ENCODE measurements at places on chromosomes 11 and 22.

GRCh38 chr11:58395581-58395980, 11.1 kb downstream of the OR5B3 start:
- DNase-seq = peak; percentile 2

GRCh38 chr11:75301131-75301530, 50.3 kb downstream of the ARRB1 start:
- DNase-seq = no peak

DNA sequence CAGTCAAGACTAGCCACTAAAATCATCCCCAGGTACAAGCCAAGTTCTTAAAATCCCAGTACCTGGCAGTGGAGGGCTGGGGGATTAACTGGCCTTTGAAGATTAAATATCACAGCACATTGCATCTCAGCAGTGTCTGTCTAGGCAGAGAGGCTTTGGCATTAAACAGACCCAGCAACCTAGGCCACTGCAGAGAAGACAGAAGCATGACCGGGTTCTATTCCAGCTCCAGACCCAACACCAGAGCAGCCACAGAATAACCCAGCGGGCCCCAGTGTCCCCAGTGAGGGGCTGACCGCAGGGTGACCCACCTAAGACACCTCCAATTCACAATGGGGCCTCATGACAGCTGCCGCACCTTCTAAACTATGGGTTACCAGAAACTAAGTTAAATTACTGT, 88.2 kb downstream of the SHANK2 start:
- no peak for DNase-seq

DNA sequence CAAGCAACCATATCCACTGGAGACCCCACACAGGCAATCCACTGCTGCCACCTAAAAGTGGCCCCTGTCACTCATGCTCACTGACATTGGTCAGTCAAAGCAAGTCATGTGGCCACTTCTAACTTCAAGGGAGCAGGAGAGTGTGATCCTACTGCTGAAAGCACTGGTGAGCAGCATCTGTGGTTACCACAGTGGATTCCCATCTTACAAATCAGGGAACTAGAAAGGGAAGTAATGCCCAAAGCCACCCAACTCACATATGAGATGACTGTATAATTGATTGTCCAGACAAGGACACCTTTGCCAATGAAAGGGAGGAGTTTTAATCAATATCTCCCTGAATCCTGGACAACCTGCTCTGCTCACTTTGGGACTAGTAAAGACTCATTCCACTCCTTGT, 17.7 kb downstream of the RCN1 start:
- DNase-seq = no peak

DNA sequence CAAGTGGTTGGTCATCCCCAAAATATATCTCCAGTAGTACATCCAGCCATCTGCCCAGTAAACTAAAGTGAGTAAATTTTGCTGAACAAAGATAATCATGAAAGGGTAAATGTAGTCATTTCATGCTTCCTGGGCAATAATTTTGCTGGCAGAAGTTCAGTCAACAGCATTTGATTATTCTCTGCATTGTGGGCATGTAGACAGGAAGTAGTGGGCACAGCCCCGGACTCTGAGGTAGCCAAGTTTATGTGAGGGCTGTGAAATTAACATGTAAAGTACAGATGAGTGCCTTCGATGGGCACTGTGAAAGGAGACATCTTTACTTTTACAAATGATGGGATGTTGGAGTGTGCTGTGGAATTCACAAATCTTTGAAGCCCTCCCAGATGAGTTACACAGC, 312.2 kb upstream of the MTNR1B start:
- DNase-seq = no peak

GRCh38 chr11:115141231-115142114, 362.7 kb downstream of the CADM1 start:
- DNase-seq = no peak

DNA sequence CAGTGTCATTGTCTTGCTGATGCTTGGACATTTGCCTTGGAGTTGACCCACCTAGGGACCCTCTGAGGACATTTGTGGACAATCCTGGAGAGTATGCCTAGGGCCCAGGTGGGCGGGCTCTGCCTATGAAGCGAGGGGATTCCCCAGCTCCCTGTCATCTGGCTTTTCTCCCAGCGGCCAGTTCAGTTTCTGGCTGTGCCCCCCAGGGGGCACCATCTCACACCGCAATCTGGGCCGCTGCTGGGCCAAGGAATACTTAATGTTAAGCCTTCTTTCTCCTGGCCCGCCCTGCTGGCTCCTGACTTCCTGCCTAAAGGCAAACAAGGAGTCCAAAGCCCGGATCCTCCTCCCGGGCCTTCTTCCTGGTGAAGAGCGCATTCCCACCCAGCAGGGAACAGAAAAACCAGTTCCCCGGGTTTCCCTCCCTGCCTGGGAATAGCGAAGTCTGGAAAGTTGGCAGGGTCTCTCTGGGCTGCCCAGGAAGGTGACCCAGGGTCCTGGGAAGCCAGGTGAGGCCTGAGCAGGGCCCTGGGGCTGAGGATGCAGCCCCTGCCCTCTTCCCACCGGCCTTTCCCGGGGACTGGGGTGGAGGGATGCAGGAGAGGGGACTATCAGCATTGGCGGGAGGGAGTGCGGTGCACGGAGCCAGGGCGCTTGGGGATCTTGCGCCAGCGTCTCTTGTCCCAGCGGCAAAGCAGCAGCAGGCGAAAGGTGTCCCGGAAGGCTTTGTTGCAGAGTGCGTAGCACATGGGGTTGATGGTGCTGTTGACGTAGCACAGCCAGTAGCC, 11.9 kb downstream of the CHRM1 start:
- DNase-seq = no peak

- no peak for DNase-seq
Measured at GRCh38 chr22:44671742-44672141, 30.3 kb upstream of the PRR5 start.

- no peak for DNase-seq
Measured at GRCh38 chr22:29632672-29633071, 29.2 kb downstream of the NF2 start.

DNA sequence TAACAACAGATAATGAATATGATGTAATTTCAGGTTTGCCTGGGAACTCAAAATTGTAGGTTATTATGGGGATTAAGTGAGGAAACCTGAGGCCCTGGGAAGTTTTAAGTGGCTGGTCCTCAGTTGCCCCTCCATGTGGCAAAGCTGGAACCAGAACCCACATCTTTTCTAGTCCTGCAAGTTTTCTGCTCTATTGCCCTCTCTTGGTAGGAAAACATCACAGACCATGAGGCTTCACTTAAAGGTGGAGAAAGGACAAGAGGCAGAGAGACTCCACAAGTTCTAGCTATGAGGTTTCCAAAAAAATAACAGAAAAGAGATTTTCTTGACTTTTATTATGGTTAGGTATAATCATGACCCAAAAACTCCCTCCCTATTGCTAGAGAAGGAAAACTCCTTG, 115.5 kb upstream of the DDI1 start:
- no peak for DNase-seq

DNA sequence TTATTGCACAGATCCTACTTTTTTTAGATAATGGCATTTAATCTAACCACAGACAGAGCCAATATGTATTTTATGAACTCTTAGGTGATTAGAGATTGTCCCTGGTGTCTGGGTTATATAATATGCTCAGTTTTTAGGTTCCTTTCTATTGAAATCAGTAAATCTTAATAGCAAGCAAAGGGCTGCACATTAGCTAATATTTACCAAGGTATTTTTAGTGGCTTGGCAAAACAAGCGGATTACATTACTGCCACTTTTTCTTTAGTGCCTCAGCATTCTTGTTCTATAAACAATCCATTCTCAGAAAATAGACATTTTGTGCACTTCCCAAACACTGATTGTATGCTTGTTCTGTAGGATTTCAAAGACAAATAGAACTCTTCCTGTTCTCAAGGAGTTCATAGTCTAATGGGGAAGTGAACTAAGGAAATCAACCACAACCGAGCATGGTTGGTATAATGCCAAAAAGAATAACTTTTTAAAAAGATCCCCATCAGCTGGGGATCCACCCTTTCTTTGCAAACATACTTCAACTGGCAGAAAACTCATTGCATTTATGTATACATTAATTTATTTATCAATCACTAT, 23.8 kb downstream of the KCNJ1 start:
- DNase-seq = no peak

DNA sequence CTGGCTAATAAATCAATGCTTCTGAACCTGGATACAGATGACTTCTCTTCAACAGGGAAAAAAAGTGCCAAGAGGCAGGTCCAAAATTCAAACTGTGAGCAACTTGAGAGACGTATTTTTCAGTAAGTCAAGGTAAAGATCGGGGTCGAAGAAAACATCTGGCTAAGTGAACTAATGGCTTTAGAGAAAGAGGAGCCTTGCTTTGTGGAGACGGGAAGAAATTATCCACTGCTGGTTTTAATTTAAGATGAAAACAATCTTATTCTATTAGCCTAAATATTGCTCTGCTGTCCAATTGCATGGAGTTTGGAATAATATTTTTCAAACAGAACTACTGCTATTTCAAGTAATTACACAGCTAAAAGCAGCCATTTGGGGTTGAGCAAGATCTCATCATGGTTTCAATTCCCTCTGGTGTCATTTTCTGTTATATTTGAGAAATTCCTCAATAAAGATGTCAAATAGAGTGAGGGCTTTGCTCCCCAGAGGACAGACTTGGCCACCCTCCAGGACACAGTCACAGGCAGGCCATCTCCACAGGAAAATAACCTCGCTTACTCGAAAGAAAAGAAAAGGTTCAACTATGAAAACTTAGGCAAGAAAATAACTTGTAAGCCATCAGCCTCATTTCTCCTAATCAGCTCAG, 29.8 kb downstream of the SCUBE1 start:
- DNase-seq = no peak

DNA sequence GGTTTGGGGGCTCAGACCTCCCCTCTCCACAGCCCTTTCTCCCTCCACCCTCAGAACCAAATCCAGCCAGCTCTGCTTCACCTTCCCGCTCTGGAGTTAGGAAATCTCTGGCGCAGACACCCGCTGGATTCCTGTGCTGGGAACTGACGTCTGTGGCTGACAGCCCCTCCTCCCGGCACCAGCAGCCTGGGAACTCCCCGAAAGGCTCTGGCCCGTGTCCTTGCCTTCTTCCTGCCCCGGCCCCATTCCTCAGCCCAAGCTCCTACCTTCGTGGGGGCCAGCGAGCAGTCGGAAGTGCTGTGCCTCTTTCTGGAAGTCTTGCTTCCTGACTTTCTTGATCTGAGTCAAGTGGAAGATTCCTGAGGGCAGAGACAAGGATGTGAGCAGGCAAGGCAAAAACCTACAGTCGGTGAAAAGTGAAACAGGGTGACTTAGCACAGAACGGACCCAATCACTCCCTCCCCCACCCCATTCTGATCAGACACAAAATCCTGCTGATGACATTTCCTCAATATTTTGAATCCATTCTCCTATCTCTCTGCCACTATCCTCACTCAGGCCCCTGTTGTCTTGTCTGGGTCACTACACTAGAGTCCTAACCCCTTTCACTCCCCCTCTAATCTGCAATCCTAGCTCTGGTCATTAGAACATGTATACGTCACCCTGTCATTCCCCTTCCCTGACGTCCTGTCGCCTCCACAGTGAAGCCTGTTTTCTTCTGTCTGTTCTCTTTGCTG, 34.1 kb downstream of the CHRDL2 start:
- DNase-seq = peak; percentile 89

- no peak for DNase-seq
Measured at GRCh38 chr11:4167758-4168157, 73.2 kb downstream of the RRM1 start.

DNA sequence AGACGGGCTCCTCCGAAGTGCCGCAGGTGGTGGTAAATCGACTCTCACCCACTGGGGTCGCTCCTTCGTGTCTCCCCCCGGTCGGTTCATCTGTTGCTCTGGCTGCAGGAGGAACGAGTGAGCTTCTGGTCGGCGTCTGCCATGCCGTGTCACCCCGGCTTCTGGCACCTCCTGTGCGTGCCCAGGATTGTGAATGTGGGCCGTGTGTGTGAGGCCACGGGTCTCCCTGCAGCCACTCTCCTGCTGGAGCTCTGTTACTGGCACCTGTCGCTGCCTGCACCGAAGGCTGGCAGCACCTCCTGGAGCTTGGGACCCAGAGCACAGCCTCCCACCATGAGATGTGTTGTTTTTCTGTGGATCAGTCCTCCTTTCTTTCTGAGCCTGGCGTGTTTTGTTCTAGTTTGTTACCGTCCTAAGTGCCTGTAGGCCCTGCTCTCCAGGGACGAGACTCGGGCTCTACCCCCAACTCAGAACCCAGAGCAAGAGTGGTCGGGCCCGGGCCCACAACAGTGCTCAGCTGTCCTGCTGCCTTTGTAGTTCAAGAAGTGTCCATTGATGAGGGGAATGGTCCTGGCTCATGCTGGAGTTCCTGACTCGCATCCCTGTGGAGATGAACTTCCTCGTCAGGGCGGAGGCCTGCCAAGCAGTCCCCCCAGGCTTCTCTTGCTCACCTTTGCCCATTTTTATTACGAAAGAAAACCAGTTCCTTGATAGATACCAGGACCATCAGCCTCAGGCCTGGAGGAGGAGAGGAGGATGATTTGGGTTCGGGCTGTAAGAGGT, 66.6 kb downstream of the MED15 start:
- no peak for DNase-seq

GRCh38 chr22:16783930-16784354, 41.3 kb downstream of the XKR3 start:
- no peak for DNase-seq

GRCh38 chr11:8699903-8700302, 17.3 kb downstream of the RPL27A start:
- no peak for DNase-seq

- DNase-seq = peak; percentile 54
Measured at GRCh38 chr11:17821648-17822400, 87.2 kb downstream of the KCNC1 start.

DNA sequence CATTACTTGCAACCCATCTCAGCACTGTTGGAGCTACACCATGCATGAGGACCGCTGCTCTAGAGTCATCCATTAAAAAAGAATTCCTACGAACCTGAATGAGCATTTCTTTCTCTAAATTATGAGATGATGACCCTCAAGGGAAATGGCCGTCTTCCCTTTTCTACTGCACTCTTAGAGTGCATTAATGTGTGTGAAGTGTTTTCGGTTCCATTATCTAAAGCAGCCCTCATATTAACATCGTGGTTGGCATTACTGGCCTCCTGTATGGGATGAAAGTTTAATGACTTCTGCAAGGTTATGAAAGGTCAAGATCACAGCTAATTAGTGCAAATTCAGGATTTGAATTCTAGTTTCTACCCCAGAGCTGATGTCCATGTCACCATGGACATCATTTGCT, 16.7 kb downstream of the CD44 start:
- DNase-seq = no peak

- no peak for DNase-seq
Measured at GRCh38 chr11:41334007-41334933, 125.2 kb downstream of the LRRC4C start.

GRCh38 chr11:3823762-3824506, 15.6 kb downstream of the PGAP2 start:
- no peak for DNase-seq

- no peak for DNase-seq
Measured at GRCh38 chr11:133659538-133660201, 127.4 kb upstream of the OPCML start.
